Stimulated activated CD4-positive, alpha-beta T cell treated with anti-CD3 and anti-CD28 coated beads, Interleukin-1b, Interleukin-23, amount 100 ng/mL, for 1 hour (primary cell): ENCODE measurements at places on chromosomes 1 and 21.

DNA sequence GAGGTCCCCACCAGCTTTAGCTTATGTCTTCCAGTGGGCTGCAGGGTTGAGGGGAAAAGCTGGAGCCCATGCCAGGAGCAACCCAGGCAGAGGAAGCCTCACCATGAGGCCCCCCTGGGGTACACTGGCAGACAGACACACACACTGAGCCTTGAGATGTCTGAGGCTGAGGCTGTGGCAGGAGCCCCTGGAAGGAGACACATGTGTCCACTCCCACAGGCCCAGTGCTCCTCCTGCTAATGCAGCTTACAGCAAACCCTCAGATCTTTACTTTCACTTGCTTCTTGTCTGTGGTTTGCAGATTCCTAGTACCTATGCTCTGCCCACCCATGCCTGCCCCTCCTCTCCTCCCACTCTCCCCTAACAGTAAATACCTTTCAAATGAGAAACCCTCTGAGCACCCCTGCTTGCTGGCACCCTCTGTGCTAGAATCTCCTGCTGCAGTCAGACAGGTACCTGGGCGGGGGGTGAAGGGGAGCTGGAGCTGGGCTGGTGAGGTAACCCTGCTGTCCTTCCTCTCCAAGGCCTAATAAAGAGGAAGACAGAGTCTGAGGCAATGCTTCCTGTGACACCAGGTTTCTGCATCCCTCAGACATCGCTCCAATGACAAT, 63.4 kb upstream of the NEK2 start:
- DNase-seq = no peak

DNA sequence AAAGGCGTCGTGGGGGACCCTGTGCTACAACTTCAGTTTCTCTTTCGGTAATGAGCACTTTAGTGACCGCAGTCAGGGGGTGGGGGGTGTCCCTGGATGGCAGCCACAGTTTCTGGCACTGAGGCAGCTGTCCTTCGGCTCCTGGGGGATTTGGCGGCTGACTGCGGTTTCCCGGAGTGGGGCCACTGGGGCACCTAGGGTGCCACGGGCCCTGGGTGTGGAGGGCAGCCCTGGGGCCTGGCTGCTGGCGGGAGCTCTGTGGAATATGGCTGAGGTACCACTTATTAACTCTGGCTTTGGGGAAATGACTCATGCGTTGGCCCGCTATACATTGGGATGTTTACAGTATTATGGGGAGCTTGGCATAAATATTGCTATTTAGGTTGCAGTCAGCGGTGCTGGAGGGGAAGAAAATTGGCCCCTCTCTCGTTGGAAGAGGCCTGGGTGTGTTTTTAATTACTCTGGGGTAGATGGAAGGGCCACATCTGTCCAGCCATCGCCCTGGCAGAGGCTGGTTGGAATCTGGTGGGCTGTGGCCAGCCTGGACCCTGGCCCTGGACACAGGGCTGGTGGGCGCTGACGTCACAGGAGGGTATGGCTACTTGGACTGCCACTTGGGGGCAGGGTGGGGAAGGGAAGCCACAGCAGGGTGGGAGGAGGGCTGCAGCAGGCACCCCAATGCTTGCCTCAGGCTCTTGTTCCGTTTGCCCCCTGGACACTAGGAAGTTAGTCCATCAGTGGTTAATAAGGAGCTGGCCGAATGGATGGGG, 2.0 kb downstream of the EPHB2 start:
- no peak for DNase-seq

DNA sequence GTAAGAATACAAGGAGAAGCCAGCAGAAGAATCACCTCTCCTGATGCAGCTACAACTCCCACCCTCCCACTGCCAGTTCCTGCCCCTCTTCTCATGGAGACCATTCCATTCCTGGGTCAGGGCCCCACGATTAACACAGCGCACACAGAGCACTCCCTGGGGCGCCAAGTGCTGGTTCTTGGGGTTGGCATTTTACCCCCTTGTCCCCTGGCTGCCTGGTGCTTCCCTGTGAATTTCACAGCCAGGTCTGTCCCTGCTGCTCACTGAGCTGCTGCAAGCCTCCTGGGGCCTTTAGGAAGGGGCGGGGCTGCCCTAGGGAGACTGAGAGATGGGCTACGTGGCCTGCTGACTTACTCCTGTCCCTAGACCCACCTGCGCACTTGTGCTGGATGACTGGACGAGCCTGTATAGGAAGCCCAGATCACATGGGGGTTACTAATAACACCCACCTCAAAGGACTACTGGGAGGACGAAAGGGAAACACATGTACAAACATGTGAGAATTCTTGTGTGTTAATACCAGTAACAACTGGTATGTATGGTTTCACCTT, 4.8 kb downstream of the ZNF672 start:
- no peak for DNase-seq

DNA sequence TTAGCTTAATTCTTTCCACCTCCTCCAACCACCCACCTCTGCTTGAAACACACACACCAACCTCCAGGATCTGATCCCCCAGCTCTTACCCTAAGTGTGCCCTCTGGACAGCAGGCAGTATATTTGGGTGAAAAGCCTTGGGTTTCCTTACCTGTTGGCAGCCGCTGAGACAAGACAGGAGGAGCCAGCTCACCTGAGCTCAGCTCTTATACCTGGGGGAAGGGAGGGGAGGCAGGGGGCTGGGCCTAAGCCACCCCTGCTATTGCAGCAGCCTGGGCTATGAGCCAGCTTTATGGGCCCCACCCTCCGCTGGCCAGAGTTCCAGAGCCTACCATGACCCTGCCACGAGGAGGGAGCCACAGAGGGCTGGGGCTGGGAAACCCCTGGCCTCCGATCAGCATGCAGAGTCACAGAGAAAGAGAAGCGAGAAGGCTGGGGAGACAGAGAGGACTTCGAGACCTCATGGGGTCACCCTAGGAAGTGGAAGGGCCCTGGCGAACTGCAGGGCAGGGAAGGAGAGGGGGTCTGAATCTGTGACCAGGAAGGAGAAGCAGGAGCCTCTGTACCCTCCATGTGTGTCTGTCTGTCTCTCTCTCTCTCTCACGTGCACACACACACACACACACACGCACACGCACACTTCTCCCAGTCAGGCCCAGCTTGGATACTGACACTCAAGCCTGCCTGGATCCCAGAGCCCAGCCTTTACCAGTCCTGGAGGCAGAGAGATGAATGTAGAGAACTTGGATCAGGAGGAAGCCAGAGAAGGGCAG, at the start of gene S100A14:
Gene S100A14 (minus strand): TSS at position 182 of the 773 bp plus-strand sequence. CDS start 467 bp downstream, outside the sequence.
- no peak for DNase-seq

- DNase-seq = no peak
Observed at GRCh38 chr1:183241471-183241870, 55.4 kb downstream of the LAMC2 start.

DNA sequence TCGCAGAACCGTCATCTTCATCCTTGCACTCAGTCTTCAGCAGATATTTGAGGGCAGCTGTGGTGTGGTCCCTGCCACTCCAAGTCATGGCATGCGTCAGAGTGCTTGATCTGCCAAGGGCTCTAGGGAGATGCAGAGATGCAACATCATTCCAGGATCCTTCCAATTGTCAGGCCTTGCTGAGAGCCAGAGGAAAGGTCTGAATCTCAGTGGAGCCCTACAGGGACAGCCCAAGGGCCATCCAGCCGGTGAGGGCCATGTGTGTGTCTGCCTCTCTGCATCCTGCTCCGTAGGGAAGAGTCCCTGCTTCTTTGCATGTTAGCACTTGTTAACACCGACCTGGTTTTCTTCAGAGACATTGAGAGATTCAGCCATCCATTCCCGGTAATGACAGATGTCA, 17.6 kb downstream of the MAPKAPK2 start:
- no peak for DNase-seq

DNA sequence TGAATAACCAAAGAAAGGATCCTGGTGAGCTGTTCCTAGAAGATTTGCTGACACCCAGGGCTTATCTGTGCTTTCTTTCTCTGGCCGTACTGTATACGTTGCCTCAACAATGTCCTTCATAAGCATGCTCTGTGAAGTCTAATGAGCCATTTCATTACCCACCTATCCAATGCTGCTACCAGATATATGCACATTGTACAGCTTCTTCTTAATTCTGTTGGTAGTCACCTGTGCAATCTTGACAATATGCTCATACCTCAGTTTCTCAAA, 731.8 kb upstream of the NCAM2 start:
- no peak for DNase-seq
